ENCODE measurements at places on chromosomes 4 and X.

DNA sequence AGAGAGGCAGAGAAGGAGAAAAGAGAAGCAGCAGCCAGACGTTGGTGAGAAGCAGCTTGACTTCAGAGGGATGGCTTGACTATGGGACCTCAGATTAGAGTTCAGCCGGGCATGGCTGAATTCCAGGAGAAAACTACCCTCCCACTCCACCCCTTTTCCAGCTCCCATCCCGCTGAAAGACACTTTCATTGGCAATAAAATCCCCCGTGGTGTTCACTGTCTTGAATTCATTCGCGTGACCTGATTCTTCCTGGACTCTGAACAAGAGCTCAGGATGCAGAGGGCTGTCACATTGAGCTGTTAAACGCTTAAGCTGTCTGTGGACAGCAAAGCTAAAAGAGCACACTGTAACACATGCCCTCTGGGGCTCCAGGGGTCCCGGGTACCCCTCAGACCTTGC is 1575.3 kb upstream of the AGA start:
- no peak for DNase-seq

GRCh38 chr4:48134081-48134480 is at the start of gene TXK:
TXK (minus strand) TSS chr4:48134250; CDS start chr4:48134170, 80 bp downstream.
- no peak for DNase-seq

DNA sequence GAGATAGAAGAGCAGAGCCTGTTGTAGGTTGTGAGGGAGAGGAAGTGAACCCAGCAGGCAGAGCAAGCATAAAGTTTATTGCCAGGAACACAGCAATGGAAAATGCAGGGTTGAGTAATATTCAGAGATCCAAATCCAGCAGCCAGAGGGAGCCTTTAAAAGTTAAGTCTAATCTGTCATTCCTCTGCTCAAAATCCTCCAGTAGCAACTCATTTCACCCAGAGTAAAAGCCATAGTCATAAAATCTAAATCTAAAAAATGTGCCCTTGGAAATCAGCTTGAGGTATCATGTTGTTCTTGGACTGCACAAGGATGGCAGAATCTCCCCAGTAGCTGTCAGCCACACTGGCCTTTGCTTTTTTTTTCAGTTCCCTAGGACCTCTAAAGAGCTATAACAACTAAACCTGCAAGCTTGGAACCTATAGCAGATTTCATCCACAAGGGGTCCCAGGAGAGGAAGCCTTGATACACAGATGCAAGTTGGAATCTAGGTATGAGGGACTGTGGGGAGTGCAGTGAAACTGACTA is 62.9 kb upstream of the FRAS1 start:
- DNase-seq = peak; percentile 28

GRCh38 chrX:104428231-104428630 is 137.8 kb upstream of the IL1RAPL2 start:
- no peak for DNase-seq

GRCh38 chr4:16265820-16266219 is 39.5 kb upstream of the TAPT1 start:
- no peak for DNase-seq

DNA sequence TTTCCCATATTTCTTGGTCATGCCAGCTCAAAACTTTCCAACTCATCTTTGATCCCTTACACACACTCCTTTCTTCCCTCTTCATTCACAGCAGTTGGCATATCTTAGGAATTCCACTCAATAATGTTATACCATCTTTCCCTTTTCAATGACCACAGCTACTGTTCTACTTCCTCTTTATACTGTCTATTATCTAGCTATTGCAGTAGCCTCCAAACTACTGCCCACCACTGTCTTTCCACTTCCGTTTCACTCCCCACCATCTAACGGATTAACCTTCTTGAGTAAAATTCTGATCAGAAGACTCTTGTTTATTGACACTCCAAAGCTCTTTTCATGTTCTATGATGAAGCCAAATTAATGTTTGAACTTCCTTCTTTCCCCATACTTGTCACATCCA is 55.8 kb downstream of the ADAMTS3 start:
- DNase-seq = no peak

GRCh38 chrX:43758044-43758443 is 101.9 kb downstream of the MAOA start:
- DNase-seq = no peak
